ENCODE measurements at places on chromosomes 11 and 22.

- no peak for DNase-seq
Observed at GRCh38 chr11:15730995-15731385, 616.3 kb downstream of the INSC start.

DNA sequence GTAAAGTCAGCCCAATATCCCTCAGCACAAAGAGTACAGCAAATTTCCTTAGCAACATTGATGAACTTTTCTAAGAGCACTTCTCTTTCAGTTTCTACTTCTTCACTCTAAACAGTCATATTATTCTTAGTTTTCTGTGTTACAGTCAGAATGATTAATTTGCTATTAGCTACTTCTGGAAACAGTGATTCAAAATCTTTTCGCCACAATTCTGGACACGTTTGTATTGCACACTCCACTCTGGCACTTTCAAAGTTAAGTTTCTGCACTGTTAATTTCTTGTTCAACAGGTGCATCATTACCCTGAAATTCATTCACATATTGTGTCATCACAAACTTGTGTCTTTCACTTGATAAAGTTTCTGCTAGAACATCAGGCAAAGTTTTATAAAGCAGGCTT lies 22.5 kb downstream of the ABTB2 start:
- DNase-seq, result no peak

DNA sequence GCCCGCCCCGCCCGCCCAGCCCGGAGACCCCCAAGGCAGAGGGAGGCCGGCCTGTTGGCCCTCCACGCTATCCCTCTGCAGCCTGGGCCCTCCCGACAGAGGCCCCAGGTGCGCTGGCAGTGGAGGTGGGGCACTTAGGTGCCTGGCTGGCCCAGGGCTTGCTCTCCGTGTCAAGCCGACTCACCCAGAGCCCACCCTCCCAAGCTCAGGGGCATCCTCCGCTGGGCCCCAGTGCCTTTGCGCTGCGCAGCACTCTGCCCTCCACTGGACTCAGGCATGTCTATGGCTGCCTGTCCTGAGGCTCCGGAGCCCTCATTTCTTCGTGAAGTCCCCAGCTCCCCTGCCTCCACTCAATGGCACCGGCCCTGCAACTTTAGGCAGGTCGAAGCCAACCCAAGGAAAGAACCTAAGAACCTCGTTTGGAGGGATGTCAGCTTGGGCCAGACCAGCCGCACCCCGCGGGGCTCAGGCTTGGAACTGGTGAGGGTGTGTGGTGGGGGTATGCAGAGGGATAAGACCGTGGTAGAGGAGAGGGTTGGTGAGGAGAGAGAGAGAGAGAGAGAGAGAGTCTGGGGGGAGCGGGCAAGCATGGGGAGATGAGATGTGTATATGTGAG lies 6.1 kb downstream of the SMIM45 start:
- no peak for DNase-seq

GRCh38 chr11:20599221-20600019 lies at the start of gene SLC6A5:
Gene SLC6A5 (plus strand): TSS chr11:20599608. CDS start chr11:20599673, 65 bp downstream.
- DNase-seq, result peak; percentile 21

DNA sequence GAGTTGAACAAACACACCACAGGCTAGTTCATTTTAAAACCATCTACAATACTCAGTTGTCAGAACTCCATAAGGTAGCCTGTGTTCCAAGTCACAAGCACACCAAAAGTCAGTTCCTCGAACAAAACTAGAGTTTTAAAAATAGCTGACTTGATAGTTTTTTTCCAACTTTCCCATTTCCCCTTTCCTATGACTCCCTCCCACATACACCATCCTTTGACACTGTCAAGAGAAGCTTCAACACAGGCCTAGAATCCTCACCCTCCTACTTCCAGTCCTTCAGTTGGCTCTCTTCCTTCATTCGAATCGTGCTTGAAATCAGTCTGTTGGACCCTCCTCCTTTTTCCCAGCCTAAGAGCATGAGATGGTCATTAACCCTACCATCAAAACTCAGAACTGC lies 105.7 kb upstream of the AKIP1 start:
- DNase-seq, result no peak

DNA sequence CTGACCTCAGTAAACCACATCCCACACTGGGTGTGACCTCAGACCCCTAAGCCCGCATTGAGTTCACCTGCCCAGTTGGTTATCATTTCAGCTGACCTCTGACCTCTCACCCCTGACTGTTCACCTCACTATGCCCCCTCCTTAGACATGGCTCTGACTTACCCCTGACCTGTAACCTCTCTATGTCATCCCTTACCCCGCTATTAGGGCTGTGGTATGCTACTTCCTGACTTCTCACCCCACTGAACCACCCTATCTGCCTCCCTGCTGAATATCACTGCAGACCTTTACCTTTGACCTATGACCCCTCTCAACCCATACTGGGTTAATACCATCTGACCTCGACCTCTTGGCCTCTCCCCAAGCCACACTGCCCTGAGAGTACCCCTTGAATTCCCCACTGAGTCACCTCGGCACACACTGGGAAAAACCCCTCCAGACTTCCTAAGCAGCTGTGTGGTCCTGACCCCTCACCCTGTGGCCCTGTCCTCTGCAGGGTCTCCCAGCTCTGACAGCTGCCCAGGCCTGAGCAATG lies 8.3 kb downstream of the PLCB3 start:
- DNase-seq, result no peak

- DNase-seq, result no peak
Observed at GRCh38 chr11:103980108-103980507, 56.3 kb upstream of the DDI1 start.

DNA sequence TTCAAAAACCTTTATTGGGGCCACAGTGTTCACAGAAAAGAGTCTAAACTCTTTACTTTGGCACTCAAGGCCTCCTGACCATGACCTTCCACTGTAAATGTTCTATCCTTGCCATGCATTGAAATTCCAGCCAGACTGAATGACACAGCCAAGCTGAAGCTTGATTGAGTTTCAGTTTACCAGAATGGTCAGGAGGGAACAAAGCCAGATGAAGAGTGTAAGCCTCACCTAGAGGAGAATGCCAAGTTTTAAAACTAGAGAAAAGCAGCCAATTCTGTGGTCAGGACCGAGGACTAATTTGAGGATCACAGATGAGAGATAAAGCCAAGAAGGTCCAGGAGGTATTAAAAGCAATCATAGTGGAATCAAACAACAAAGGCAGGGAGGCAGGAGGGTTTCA lies 215.3 kb downstream of the KCNA4 start:
- no peak for DNase-seq

DNA sequence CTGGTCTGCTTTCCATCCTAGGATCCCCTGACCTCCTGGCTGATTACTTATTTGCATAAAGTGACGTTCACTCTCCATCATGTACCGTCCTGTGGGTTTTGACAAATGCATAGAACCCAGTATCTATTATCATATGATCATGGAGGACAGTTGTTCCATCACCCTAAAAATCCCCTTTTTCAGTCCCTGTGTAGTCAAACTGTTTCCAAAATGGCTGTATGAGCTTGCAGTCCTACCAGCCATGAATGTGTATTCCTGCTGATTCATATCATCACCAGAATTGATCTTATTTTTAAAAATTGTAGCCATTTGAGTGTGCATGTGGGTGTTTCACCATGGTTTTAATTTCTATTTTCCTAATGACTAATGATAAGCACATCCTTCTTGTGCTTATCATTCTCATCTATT lies 108.8 kb downstream of the MPPED1 start:
- no peak for DNase-seq

- no peak for DNase-seq
Observed at GRCh38 chr11:11514246-11514645, 107.6 kb downstream of the GALNT18 start.

DNA sequence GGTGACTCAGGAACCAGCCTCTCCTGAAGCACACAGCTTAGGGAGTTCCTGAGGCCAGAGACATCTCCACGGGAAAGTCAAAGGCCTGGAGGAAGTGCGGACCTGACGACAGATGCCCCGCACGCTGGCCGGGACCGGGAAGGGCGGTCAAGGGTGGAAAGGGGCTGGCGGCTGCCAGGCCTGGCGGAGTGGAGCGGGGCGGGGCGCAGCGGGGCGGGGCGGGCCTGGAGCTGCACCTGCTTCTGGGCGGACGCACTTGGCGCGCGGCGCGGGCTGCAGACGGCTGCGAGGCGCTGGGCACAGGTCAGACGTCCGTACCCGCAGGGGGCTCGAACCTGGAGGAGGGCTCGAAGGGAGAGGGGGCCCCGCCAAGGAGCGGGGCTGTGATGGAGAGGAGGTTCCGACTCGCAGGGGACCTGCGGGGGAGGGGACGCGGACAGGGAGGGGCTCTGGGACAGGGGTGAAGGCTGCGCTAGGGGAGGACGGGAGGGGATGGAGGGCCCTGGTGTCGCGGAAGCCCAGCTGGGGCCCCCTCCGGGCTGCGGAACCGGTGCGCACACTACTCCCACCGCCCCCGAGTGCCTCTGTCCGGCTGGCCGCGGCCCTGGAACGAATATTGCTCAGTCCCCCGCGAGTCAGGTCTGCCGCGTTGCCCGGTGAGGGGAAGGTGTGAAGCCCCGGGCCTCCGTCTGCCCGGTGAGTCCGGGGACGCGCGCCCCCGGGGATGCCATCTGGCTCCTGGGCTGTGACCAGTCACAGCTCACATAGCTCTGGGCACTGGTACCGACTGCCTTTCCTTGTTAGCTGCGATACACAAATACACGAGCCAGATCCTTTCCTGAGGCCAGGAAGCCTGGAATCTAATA lies at the start of gene TMEM45B:
Gene TMEM45B, plus strand, starts transcription at position 253 of the 866 bp plus-strand sequence. CDS start 36,635 bp downstream, outside the sequence.
- DNase-seq, result peak; percentile 70

DNA sequence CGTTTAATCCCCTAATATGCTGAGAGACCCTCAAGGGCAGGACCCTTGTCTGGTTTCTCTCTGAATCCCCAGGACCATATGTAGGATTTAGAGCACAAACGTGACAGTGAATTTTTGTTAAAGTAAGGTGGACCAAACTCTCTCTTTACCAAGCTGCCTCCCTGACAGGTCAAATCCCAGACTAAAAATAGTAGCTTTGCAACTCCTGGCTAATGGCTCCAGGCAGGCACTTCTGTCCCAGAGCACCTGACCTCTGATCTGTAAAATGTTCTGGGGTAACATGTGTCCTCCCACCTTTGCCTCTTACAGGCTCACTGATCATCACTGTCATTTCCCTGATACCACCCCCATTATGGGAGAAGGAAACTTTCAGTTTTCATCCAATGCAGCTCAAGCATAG lies 152.3 kb downstream of the SPON1 start:
- no peak for DNase-seq

GRCh38 chr11:61258546-61258945 lies 17.6 kb downstream of the PGA5 start:
- no peak for DNase-seq

DNA sequence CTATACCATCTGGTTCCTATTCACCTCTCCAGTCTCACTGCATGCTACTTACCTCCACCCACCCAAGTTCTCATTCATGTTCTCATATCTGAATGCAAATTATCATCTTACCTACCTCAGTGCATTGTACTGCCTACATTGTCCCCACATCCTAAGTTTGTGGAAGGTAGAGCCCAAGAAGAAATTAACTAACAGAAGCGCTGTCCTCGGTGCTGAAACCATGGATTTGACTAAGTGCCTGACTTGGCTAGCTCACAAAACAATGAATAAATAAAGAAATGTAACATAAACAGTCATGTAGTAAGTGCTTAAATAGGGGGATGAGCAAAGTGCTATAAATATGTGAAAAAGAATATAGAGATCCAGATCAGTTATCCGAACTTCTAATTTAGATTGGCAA lies 63.2 kb downstream of the GRIA4 start:
- peak; percentile 29 for DNase-seq

DNA sequence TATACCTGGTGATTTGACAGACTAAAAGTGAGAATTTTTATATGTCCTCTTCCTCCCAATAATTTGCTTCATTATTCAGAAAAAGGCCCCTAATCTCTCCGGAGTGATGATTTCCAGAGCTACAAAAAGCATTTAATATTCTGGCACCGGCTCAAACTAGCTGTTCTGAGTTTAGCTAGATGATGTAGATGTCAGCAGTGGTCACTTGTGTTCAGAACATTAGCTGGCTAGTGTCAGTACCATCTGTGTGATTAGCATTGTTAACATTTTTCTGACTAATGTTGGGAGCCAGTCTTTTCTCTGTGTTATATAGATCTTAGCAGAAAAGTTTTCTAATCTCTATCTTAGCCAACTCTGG lies 68.7 kb upstream of the RRM1 start:
- DNase-seq, result no peak

- peak; percentile 75 for DNase-seq
Observed at GRCh38 chr11:40328890-40329614, 1130.4 kb downstream of the LRRC4C start.

DNA sequence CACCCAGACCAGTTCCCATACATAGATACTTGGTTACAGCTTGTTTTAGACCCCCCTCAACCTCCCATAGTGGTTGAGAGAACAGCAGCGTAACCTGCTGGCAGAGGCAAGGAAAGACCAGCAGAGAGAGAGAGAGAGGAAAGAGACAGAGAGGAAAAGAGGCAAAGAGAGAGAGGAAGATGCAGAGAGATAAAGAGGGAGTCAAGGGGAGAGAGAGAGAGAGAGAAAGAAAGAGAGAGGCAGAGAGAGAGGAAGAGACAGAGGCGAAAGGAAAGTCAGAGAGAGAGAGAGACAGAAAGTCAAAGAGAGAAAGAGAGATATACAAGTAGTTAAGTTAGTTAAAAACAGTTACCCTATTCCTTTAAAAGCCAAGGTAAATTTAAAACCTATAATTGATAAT lies 52.5 kb downstream of the NEU3 start:
- DNase-seq, result no peak

Data from SW480 (cell line).